CD4-positive, alpha-beta T cell treated with Interferon alpha-2 for 1 hour (primary cell): ENCODE measurements at places on chromosomes 4 and X.

DNA sequence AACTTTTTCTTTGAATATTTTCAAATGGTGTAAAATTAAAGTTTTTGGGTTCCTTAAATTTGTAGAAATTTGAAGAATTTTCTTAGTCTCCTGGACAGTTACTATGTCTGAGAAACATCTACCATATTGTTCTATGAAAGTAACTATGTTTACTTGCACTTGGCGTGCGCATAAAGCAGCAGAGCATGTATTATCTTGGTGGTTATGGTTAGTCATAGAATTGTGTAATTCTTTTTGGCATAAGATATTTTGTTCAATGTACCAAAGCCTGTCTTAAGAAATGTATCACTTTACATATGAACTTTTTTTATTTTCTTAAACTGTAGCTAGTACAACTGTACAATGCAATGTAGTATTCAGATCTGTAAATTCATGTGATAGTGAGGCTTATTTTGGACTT is 49.2 kb downstream of the CDS1 start:
- no peak for DNase-seq

DNA sequence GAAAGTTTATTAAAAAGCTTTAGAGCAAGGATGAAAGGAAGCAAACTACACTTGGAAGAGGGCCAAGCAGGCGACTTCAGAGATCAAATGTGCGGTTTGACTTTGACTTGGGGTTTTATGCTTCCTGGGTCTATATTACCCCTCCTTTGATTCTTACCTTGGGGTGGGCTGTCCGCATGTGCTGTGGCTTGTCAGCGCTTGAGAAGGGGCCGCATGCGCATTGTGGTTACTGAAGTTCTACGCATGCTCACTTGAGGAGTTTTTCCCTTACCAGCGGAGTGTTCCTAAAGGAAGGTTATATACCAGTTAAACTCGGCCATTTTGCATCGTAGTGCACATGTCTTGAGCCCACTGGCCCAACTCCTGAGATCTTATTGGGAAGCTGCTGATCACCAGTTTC is 9.9 kb downstream of the ZNF157 start:
- DNase-seq, result peak; percentile 82

- no peak for DNase-seq
Measured at GRCh38 chrX:129653971-129654651, 645 bp downstream of the APLN start.

DNA sequence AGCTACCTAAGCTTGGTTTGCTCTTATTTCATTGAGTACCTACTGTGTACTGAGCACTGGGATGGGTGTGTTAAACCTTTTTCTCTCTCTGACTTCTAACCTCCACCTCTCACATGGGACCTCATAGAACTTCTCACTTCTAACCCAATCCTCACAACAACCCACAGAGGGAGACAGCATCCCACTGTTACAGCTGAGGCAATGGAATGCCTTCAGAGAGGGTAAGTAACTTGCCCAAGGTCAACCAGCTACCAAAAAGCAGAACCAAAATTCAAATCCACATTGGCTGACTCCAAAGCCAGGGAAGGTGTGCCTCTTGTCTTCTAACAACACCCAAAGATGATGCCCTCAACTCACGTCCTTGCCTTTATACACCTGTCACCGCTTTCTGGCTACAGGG is 5.4 kb downstream of the SEL1L3 start:
- peak; percentile 30 for DNase-seq

DNA sequence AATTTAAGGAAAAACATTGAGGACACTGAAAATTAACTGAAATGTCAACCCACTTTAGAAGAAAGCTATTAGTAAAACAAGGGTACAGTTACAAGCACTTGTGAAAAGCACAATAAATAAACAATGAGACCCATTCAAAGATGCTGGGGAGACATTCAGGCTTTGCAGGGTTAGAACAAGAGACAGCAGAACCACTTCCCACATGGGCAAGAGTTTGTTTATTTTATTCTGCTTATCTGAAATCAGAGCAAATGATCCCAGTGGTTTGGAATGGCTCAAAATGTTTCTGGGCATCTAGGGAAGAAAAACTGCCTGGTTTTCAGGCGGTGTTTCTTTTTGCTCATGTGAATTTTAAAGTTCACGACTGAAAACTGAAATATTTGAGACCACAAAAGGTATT is 42.4 kb downstream of the PPP3CA start:
- no peak for DNase-seq

- peak; percentile 50 for DNase-seq
Measured at GRCh38 chr4:77007358-77008230, 58.0 kb downstream of the SEPTIN11 start.

GRCh38 chr4:99816545-99817308 is at the start of gene DAPP1:
TSS of gene DAPP1 (plus strand) at chr4:99816827. CDS start at chr4:99816914, 87 bp downstream.
- peak; percentile 89 for DNase-seq

DNA sequence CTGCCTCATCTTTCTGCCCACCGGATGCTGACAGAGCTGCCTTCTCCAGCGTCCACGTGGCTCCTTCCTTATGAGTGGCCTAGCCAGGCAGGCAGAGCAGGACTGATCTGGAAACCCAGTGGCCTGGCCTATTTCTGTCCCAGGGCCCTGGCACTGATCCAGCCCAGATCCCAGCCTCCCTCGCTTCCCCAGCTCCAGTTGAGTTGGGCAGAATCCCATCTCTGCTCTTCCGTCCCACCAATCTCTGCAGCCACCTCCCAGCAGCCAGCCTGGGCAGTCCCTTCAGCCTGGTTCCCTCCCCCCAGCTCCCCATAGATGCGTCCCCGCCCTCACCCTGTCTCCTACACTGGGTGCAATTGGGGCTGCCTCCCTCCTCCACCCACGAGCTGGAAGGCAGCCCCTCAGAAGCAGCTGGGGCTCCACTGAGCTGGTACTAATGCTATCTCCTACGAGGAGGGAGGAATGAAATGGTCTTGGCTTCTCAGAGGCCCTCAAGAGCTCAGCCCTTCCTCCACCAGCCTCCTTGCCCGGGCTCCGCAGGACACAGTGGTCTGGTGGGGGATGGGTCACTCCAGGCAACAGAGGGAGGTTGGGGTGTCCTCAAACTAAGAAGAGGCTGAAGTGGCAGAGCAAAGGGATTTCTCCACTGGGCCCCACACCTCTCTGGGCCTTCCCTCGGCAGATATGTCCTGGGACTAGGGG is 94.2 kb downstream of the PJA1 start:
- no peak for DNase-seq

GRCh38 chr4:168622600-168622999 is 125.7 kb downstream of the PALLD start:
- no peak for DNase-seq

DNA sequence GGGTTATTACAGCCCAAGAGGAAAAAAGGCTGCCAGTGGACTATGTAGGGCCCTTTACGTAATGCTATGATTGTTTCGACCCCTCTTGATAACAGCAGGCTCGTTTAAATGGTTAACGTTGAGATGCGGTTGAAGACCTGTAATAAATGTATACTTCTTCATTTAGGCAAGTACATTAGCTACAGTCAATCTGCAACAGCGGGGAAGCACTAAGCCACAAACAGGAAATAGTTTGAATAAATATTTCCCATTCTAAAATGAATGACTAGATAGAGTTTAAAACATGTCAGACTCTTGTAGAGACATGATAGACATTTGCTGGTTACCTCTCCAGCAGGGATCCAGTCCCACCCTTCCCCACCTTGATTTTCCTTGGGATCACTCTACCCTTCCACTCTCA is 38.1 kb upstream of the STIM2 start:
- DNase-seq, result peak; percentile 26

DNA sequence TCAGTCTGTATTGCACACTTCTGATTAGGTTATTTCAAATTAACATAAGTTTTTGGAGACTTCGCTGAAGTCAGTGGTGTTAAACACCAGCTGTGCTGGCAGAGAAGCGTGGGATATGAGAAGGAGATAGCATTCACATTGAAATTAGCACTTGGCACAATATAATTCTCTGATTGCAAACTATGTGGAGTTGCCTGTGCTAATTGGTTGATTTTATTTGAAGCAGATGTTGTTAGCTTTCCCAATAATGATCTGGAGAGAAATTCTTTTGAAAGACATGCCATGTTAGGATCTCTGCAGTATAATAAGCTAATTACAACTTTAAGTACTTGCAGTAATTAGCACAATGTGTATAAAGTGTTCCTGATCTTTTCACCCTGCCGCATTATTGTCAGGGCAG is 367.4 kb upstream of the ARX start:
- no peak for DNase-seq

GRCh38 chr4:101044766-101045165 is 302.6 kb downstream of the PPP3CA start:
- no peak for DNase-seq

DNA sequence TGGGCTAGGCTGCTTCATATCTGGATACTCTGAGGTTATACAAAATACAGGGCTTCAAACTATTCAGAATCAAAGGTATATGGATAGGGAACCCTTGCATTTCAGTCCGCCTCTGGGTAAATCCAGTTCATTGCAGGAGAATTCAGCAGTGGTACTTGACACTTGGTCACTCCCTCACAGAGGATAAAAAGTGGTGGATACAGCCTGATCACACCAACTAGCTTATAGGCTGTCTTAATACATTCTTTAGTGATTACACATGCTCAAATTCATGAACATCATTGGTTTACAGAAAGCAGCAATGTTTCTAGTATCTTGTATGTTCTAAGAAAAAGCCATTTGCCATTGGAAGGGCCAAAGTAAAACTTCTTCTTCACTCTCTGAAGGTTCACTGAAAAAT is 104.8 kb upstream of the PDE5A start:
- DNase-seq, result no peak

GRCh38 chr4:114495471-114495928 is 103.1 kb upstream of the UGT8 start:
- DNase-seq, result no peak

DNA sequence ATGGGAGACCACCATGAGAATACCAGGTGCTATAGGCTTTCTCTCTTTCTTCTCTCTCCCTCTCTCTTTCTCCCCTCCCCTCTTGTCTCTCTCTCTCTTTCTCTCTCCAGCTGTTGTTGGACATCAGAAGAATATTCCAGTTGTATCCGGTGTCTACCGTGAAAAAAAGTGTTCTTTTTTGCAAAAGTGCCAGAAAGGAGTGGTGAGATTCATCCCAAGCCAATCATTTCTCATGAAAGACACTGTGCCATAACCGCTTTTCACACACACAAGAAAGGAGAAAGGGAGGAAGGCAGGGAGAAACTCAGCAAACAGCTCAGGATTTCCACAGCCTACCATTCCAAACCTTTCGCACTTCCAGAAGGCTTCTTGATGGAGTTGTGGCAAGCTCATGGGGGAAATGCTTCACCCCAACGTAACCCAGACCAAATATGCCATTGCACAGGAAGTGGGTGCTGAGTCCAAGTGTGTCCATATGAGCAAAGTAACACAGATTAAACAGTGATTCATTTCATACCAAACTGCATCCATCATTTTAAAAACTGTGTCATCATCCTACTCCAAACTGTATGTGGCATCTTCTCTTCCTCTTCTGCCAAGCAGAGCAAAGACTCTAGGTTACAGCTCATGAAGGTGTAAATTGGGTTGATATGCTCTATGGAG is 224.0 kb downstream of the APBB2 start:
- no peak for DNase-seq

DNA sequence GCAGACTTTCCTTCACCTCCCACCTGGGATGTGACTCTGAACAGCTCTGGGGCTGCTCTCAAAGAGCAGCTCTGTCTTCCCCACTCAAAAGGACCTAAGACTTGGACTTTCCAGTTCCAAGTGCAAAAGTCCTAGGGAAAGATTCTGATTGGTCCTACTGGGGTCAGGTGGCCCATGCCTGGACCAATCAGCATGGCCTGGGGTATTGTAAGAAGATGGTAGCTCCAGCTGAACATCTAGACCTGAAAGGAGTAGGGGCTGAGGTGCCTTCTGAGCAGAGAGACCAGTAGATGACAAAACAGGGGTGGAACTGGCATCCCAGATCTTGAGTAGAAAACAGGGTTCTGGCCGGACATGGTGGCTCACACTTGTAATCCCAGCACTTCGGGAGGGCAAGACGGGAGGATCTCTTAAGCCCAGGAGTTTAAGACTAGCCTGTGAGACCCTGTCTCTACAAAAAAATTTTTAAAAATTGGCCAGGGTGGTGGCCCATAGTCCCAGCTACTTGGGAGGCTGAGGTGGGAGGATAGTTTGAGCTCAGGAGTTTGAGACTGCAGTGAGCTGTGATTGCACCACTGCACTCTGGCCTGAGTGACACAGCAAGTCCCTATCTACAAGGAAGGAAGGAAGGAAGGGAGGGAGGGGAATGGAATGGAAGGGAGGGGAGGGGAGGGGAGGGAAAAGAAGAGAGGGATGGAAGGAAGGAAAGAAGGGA is 27.4 kb upstream of the MRFAP1 start:
- no peak for DNase-seq

- no peak for DNase-seq
Measured at GRCh38 chrX:140500441-140500840, 4.4 kb downstream of the SOX3 start.

GRCh38 chrX:155144926-155145325 is 71.3 kb upstream of the VBP1 start:
- no peak for DNase-seq

DNA sequence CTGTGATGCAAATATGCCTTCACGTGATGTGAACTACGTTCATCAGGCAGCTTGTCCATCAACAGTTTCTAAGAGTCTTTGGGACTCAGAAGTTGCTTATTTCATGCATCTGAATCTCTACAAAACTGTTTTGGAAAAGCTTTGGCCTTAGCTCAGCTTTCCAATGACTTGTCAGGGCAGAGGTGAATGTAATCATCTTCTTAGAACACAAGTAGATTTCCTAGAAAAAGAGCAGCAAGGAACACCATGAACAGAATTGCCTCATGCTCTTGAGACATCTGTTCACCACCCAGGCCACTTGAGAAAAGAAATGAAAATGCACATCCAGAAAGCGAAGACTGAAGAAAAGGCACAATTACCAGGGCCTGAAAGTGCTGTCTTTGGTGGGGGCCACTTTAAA is 105.8 kb upstream of the PDHA1 start:
- no peak for DNase-seq

GRCh38 chr4:172996571-172997216 is 171.9 kb upstream of the GALNT7 start:
- no peak for DNase-seq

GRCh38 chr4:71163317-71163716 is 169.9 kb downstream of the DCK start:
- DNase-seq, result no peak

- peak; percentile 52 for DNase-seq
Measured at GRCh38 chrX:74343343-74344279, 39.6 kb downstream of the ZCCHC13 start.

DNA sequence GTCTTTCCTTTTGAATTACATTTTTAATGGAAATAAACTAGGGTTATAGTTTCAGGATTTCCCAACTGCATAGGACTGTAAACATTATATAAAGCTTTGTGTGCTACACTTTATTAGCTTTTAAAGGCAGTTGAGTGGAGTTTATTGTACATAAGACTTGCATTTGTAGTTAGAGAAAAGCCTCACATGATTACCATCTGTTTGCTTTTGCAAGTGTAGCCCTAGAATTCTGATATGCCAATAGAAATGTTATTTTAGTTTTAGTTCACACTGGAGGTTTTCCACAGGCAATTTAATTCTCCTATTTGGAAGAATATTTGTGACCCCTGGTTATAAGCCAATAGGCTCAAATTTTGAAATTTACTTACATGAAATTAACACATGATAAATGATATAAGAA is 41.3 kb upstream of the ANK2 start:
- DNase-seq, result no peak
